ENCODE measurements at places on chromosomes 13 and 19.

DNA sequence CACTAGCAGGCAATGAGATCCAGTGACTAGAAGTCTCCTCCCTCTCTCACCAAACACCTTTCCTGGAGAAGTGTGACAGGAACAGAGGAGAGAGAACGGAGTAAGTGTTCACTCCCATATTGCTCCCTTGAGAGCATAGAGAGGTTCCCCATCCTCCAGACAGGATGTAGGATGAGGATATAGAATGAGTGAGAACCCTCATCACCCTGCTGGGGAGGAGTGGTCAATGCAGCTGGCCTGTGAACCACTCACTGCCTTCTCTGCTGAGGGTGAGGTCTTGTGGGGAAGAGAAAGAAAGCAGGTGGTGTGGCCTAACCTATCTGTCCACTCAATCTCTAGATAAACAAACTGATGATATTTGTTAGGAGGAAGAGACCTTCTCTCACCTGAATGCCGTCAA lies 386.6 kb downstream of the PCDH20 start:
- no peak for DNase-seq

GRCh38 chr13:59663707-59664106 lies 500.0 kb downstream of the DIAPH3 start:
- DNase-seq, result no peak

DNA sequence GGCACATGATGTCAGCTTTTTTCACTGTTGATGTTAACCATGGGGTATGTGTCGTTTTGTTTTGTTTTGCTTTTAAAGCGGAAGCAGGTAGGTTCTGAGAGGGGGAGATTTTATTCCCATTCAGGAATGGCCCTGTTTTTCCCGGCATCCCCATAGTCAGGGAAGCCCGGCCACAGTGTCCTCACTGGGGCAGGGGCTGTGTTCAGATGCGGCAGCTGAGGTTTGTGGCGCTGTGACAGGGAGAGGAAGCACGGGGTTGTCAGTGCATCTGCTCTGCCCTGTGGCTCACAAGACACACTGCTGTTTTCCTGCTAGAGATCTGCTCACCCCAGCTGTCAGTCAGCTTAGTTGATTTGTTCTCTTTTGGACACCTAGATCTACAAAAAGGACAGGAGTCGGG lies 27.6 kb downstream of the ANKRD27 start:
- DNase-seq, result no peak

DNA sequence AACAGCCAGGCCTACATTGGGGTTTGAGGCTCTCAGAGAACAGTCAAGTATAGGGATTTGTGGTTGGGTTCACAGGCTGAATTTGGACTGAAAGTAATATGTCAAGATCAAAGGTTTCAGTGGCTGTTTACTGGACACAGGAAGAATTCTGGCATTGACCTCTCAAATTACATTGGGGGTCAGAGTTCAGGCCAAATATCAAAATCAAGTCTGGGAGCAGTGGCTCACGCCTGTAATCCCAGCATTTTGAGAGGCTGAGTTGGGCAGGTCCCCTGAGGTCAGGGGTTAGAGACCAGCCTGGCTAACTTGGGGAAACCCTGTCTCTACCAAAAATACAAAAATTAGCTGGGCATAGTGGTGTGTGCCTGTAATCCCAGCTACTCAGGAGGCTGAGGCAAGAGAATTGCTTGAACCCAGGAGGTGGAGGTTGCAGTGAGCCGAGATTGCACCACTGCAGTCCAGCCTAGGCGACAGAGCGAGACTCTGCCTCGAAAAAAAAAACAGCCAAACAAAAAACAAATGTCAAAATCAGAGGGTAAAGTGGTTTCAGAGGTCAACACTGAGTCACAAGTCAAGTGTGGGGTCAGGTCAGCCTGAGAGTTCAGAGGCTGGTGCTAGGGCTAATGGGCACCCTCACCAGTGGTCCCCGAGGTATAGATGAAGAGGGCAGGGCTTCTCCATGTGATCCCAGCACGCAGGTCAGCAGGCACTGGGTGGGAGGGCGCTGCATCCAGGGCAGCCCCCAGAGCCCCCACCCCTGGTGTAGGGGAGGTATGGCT lies 1.5 kb downstream of the SLC27A5 start:
- no peak for DNase-seq

GRCh38 chr13:110630566-110631119 lies 15.3 kb downstream of the NAXD start:
- no peak for DNase-seq

- peak; percentile 44 for DNase-seq
Observed at GRCh38 chr13:27283906-27284493, 13.4 kb downstream of the RASL11A start.

- no peak for DNase-seq
Observed at GRCh38 chr13:40665126-40666044, 1.1 kb downstream of the FOXO1 start.

- DNase-seq, result no peak
Observed at GRCh38 chr13:22017226-22017625, 346.4 kb downstream of the FGF9 start.

- DNase-seq, result no peak
Observed at GRCh38 chr13:37707739-37708500, 109.4 kb upstream of the POSTN start.

- DNase-seq, result no peak
Observed at GRCh38 chr13:48493066-48493765, 39.7 kb downstream of the RCBTB2 start.

GRCh38 chr13:28218679-28219078 lies 80.3 kb downstream of the PAN3 start:
- no peak for DNase-seq

- peak; percentile 92 for DNase-seq
Observed at GRCh38 chr19:53553865-53554791, 16.2 kb downstream of the ZNF331 start.

DNA sequence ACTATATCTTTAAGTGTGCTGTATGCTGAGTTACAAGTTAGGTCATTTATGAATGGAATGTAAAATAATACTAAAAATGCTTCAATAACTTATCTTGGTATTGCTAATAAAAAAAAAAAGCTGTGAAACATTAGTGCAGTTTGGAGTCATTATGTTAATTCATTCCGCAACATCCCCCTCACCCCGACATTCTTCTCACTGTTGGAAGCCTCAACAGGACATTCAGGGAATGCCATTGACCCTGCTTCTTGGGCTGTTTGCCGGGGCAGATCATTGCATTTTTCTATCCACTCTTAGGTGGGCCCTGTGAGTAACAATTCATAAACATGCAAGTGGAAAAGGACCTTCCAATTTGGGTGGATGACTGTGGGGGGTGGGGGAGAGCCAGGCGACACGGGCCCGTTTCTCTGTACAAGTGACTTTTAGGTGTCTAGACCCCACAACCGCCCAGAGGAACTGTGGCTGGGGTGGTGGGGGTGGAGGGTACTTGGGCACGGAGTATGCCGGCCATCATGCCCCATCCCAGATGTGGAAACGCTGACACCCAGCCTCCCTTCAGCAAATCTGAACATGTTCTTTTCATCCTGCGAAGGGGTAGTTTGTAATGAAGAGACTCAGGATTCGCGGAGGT lies 185.9 kb downstream of the ZNF536 start:
- no peak for DNase-seq

DNA sequence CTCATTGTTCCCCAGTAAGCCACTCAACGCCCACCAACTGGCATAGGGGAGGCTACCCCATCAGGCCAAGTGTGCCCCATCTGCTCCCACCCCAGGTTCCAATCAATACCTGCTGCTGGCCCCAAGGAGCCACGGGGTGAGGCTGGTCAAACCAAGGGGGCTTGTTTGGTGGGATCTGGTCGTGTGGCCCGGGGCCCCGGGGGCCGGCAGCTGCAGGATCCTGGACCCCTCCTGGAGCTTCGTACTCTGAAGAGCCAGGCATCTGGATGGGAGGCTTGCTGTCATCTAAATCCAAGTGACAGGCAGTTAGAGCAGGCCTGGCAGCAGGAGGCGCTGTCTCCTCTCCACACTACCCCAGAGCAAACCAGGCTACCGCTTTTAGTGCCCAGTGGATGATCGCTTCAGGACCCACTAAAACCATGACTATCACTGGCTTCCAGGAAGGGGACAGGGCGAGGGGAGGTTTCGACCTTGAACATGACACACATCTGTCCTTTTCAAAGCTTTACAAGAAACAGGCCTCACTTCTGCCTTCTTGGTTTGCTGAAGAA lies 14.2 kb downstream of the CHERP start:
- DNase-seq, result peak; percentile 32

GRCh38 chr13:113745059-113745458 lies 14.0 kb upstream of the TMEM255B start:
- no peak for DNase-seq

DNA sequence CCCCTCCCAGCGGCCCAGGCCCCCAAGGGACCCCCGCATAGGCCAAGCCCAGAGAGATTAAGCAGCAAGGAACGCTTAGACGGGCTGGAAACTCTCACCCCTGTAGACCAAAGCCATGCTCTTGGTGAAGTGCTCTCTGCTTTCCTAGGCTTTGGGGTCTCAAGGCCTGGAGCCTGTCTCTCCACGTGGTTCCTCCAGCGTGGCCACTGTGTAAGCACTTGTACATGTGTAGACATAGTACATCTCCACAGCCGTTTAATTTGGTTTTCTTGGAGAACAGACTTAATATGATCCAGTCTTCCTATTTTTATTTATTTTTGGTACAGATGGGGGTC lies 1.1 kb downstream of the NUDT19 start:
- no peak for DNase-seq

GRCh38 chr19:32178401-32178800 lies 167.0 kb upstream of the ZNF507 start:
- no peak for DNase-seq

Measured in fibroblast of mammary gland (primary cell).